ENCODE measurements at places on chromosomes 4 and X. TPM values are rescaled to one million over a fixed set of nuclear protein-coding genes. Genes with fewer than 3 reads are reported as not detected.
A peak's percentile ranks its signal among the peaks of the same experiment; 100 is the strongest.

Gene VSIG1
- 1.1 TPM for polyA plus RNA-seq

DNA sequence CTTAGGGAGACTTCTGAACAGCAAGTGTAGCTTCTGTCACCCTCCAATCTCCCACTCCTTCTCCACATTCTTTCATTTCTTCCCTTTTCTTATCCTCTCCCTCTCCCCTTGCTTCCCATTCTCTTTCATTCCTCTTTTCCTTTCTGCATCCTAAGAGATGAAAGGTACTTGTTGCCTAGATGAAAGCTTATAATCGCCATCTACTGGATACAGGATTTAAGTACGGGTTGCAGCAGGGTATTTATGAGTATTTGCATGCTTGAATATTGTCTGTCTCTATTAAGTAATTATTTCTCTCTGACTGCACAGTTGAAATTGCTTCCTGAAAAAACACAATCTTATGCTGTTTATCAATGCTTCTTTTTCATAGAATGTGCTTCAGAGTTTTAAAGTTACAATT lies 174.0 kb upstream of the TENT5D start:
- no peak for DNase-seq

DNA sequence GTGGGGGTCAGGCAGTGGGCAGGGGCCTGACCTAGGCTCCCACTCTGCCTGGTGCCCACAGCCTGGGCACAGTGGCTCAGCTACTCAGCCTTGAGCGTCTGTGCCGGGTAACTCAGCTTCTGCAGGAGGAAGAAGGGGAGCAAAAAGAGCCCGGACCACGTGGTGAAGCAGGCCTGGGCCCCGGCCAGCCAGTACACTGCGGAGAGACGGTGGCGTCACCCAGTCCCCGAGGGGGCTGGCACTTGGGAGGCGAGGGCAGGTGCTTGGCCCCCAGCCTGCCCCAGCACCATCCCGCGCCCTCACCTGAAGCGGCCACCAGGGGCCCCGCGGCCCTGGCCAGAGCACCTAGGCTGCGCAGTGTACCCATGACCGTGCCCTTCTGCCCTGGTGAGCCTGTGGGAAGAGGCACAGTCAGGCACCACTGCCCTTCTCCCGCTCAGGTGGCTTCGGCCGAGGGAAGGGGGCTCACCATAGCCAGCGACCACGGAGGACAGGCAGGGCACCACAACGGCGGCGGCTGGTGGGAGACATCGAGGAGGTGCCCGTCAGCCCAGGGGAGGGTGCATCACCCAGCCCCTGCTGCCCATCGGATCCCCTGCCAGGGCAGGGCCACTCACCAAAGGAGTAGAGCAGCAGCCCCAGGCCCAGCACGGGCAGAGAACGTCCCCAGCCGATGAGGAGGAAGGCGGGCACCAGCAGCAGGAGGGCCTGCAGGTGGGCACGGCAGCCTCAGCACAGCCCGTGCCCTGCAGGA lies 32.3 kb downstream of the NOP14 start:
- DNase-seq, result no peak

- DNase-seq, result no peak
Observed at GRCh38 chr4:2341911-2342652, 76.4 kb downstream of the ZFYVE28 start.

Gene ZNF732
- polyA plus RNA-seq, result 4.9 TPM

DNA sequence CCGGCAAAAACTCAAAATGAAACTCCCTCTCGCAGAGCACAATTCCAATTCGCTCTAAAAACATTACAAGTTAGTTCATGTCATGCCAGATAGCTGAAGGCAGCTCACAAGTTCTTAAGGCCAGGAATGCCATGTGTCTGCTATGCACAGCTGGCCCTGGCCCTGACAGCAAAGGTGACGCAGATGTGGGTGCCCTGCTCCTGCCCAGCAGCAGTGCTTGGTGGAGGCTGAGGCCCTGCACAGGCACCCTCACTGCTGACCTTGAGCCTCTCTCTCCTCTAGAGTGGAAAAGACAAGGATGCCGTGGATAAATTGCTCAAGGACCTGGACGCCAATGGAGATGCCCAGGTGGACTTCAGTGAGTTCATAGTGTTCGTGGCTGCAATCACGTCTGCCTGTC lies 2.9 kb downstream of the S100P start:
- DNase-seq, result no peak

GRCh38 chr4:165631208-165631894 lies 241.7 kb upstream of the TLL1 start:
- DNase-seq, result no peak

DNA sequence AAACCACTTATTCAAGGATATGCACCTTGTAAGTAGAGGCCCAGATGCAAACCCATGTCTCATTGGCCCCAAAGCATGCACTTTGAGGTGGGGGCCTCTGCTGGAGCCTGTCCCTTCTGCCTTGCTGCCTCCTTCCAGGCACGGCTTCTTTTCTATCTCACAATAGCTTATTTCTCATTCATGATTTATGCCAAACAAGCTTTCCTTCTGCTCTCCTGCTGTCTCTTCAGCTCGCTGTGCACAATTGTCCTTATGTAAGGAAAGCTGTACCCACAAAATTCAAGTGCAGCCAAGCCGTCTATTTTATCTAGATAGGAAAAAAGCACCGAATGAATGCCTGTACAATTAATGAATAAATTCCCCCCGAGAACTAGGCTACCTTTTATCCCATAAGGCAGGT lies 124.8 kb upstream of the PACRGL start:
- no peak for DNase-seq

DNA sequence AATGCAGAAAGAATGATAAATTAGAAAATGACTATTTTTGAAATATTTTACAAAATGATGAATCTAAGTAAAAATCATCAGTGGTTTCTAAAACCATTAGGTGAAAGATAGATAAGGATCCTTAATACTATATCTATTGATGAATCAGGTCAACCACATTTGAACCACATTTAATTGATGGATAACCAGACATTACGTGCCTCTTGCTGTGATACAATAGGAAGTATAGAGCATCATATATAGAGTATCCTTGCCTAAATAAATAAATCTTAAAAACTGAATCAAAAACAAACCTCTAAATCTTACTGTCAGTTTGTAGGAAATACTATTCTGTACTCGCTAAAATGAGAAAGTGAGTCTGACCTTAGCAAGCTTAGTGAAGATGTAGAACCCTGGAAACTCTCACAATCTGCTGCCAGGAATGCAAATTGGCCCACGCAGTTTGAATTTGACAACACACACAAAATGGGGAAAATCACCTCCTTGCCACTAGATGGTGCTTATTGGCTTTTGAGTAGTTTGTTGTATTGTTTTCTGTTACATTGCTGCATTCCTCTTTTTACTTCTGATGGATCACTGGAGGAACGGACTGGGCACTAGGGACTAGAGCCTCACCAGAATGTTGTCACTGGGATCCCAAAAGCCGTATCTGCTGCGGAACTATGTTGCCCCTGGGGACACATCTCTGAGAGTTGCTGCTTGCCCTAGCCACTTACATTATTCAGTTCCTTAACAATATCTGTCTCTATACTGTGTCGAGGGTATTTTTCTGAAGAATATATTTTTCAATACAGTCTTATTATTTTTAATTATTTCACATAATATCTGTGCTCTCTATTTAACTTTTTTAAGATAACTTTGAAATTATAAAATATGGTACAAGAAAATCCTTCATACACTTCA lies 25.4 kb upstream of the SLAIN2 start:
- DNase-seq, result peak; percentile 37

Gene DUSP9
- 33.8 TPM for polyA plus RNA-seq

Gene PCYT1B
- 3.3 TPM for polyA plus RNA-seq

GRCh38 chrX:104172121-104172520 lies 5.9 kb downstream of the FAM199X start:
- no peak for DNase-seq

- DNase-seq, result no peak
Observed at GRCh38 chr4:87049508-87049907, 114.7 kb downstream of the AFF1 start.

DNA sequence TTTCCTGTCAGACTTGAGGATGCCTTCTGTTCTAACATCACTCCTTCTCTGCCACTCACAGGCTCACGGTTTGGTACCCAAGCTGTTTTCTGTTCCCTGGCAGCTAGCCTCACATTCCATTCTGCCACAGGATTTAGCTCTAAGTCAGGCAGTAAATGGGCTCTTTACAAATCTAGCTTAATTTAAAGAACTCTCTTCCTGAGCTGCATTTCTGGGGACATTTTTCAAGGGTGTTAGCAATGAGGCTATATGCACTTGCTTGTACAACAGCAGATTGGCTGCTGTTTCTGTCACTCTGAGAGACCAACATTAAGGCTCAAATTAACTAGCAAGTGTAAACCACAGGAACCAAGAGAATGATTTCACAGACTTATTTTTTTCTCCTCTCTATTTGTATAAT lies 337.8 kb upstream of the NOCT start:
- no peak for DNase-seq

DNA sequence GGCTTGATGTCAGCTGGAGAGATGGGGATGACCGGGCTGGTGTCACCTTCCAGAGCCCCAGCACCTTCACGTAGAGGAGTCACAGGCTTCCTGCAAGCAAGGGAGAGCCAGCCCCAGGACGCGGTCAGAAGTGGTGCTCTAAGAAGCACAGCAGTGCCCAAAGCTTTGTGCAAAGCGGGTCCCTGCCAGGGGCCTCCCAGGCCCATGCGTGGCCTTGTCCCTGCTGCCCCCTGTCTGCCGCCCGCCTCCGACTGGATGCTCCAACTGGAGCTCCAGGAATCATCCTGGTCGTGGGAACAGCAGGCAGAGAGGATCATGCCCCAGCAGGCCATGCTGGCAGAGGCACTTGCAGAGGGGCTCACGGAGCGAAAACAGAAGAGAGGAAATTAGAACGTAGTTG lies 40.1 kb upstream of the LRPAP1 start:
- DNase-seq, result no peak

Gene TBC1D8B
- polyA plus RNA-seq, result 6.9 TPM

GRCh38 chr4:96558466-96558865 lies 718.6 kb downstream of the PDHA2 start:
- DNase-seq, result no peak

DNA sequence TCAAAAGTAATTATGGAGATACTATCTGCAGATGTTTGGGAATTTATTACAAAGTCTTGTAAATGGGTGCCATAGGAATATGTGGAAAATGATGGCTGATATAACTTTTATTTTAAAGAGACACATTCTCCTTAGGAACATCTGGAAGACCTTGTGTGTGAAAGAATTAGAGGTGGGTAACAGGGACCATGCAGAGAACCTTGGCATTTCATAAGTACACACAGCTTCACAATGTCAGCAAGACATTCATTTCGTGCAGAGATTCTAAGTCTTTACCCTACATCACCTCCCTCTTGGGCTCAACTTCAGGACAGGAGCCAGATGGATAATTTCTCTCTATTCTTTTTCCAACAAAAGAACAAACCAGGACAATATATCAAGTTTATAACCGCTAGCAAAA lies 458.1 kb upstream of the INTU start:
- peak; percentile 46 for DNase-seq

DNA sequence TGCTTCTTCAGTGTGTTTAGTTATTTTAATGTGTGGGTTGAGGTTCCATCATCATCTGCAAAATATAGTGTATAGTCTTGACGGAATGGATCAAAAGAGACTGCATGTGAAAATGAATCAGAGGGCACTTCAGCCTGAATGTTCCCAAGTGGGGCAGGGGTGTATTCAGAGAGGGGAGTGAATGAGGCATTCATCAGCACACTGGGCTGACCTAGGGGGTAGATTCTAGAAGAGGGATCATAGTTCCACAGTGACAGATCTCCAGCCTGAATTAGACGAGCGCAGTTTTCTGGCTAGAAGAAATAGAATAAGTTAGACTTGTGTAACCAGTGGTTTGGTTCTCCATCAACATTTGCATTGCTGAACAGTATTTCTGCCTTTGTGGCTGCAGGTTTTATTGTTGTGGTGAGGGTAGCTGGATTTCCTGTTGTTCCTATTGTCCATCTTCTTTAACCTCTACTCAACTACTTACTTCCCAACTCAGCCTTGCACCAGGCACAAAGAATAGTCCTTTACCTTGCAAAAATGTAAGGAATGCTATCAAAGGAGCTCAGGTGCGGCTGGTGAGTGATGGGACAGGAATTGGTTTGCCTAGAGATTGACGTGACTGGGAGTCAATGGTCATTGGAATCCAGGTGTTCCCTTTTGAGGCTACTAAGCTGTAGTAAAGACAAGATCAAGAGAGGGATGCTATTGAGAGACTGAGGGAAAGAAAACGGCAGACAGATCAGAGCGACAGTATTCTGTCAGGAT lies 50.9 kb downstream of the NAP1L5 start:
- DNase-seq, result no peak

DNA sequence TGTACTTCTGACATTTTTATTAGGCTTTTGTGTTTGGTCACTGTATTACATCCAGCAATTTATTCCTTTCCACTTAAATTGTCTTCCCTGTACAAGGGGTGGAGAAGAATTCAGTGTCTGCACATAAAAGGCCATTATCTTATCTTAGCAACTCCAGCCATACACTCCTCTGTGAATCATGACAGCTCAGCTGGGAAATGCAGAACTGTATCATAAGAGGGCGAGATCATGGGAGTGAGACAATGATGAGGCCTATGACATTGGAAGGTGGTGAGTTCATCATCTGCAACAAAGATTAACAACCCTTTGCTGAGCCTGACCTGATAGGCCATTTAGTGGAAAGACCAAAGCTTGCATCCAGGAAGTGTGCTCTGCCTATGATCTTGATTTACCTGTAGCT lies 33.3 kb downstream of the SLIT2 start:
- DNase-seq, result no peak

DNA sequence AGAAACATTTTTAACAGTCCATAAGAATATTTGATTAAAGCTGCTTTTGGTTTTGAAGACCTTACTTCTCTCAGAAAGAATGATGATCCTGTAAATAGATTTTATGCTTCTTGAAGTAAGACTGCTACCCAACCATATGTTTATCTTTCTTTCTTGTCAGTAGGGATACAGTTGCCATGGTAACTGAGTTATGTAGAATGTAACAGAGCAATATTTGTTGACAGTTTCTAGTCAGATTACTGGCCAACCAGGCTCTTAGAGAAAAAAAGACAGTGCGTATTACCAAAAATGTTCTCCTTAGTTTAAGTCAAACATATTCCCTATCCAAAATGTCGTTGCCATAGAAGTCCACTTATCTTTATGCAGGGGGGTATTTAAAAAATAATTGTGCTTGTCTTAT lies 456.8 kb downstream of the PRR32 start:
- DNase-seq, result no peak

- DNase-seq, result no peak
Observed at GRCh38 chr4:41124916-41125548, 89.3 kb downstream of the APBB2 start.

Gene CTSO
- polyA plus RNA-seq, result 43.3 TPM

- peak; percentile 34 for DNase-seq
Observed at GRCh38 chrX:136251041-136251991, at the start of gene MAP7D3. MAP7D3 (minus strand) TSS chrX:136251400; CDS start chrX:136251358, 42 bp downstream.

GRCh38 chr4:19694812-19695211 lies 556.9 kb upstream of the SLIT2 start:
- no peak for DNase-seq

- no peak for DNase-seq
Observed at GRCh38 chr4:15414551-15415091, 13.2 kb upstream of the C1QTNF7 start.

- DNase-seq, result no peak
Observed at GRCh38 chrX:29535212-29536162, 679.9 kb upstream of the MAGEB2 start.

Gene NXF2
- 0.71 TPM for polyA plus RNA-seq

- DNase-seq, result no peak
Observed at GRCh38 chr4:109886303-109886702, 26.4 kb upstream of the EGF start.
